ENCODE measurements at places on chromosomes 16 and 17. TPM values are rescaled to one million over a fixed set of nuclear protein-coding genes. Genes with fewer than 3 reads are reported as not detected.

DNA sequence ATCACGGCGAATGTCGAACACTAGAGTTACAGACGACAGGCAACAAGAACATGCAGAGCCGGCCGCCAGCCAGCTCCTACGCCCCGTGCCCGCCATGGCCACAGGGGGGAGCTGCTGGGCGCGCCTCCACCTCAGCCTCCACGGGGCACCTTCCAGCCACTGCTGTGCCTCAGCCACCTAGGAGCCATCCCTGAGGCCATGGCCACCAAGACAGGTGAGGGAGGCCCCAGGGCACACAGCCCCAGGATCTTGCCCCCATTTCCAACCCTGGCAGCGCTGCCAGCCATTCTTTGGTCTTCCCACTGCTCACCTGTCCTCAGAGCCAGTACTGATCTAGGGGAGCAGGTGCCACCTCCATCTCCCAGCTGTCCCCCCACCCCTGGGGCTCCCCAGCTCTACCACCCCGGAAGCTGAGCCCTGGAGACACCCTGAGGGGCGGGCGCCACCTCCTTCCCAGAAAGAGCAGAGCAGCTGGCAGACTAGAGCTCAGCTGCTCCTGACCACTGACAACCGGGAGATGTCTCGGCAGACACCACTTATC, 11.8 kb downstream of the GNPTG start:
- no peaks in the 10 kb centered on the region for H3K27me3 ChIP-seq
- peak; percentile 79 for DNase-seq

DNA sequence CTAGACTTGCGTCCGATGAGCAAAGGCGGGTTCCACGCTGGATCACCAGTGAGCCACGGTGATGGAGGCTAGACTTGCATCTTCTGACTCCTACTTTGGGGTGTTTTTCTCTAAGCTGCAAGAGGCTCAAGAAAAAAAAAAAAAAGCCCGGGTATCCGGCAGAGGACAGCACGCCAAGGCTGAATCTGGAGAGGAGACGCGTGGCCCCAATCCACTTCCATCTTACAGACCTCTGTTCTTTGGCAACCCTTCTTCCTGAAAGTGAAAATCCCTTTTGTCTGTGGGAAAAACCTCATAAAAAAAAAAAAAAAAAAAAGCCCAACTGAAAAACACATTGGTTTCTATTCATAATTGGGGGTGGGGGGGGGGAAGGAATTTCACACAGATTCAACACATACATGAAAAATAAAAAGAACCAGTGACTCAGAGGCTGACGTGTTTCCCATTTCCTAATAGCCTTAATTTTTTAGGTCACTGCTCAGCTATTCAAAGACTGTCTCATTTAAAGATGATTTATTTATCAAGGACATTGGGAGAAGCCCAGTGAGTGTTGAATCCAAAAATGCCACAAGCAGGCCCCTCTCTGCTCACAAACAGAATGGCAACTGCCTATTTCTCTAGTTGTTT, 258.3 kb downstream of the FOXL1 start:
- H3K36me3 ChIP-seq, result no peaks in the 10 kb centered on the region
- DNase-seq, result no peak
- no peaks in the 10 kb centered on the region for H3K4me1 ChIP-seq
- no peak overlapping the region for H3K27ac ChIP-seq
- no peak overlapping the region for H3K4me3 ChIP-seq

GRCh38 chr16:47359478-47359877, 101.4 kb downstream of the ITFG1 start:
- no peak for DNase-seq
- no peak overlapping the region for H3K27ac ChIP-seq
- no peaks in the 10 kb centered on the region for H3K27me3 ChIP-seq
- H3K4me3 ChIP-seq, result no peak overlapping the region

DNA sequence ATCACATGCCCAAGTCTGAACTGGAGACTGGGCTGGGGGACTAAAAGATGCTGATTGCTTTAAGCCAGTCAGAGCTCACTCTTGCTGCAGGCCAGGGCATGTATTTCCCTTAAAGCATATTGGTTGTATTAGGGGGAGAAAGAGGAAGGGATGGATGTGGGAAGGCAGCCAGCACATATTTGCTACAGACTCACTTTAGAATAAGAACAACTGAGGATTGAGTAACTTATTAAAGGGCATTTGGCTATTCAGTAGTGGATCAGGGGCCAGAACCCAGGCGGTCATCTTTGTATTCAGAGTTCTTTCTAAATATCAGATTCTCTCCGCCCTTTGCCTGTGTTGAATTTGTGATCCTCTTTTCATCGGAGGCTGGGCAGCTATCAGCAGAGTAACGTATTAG, 231.7 kb downstream of the HAPSTR1 start:
- H3K36me3 ChIP-seq, result no peaks in the 10 kb centered on the region
- H3K27ac ChIP-seq, result no peak overlapping the region
- H3K4me3 ChIP-seq, result no peak overlapping the region
- H3K27me3 ChIP-seq, result no peaks in the 10 kb centered on the region
- H3K4me1 ChIP-seq, result peaks cover 16% of the 10 kb centered on the region
- no peak for DNase-seq

DNA sequence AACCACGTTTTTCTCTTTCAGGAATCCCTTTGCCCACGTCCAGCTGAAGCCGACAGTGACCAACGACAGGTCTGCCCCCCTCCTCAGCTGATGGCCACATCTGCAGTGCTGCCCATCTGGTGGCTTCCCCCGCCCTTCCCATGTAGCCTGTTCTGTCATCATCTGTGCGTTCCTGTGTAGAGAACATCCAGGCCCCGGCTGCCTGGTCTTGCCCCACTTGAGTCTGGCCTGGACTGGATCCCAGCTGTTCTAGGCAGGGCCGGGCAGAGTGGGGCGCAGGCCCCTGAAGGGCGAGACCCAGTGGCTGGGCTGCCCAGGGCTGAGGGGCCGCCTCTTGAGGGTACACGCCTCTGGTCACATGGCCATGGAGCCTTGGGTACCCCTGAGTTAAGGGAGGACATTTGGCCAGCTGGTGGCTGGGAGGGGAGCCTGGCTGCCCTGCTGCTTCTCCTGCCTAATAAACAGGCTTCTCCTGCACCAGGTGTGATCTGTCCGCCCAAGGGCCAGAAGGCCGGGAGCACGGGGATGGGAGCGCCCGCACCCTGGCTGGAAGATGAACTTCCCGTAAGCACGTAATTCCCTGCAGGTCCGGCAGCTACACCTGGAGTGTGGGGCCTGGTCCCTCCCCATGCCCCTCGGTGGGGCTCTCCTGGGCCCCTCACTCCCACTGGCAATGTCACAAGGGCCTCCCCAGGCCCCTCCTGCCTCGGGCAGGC, 49.4 kb upstream of the PVALEF start:
- no peaks in the 10 kb centered on the region for H3K4me1 ChIP-seq
- no peaks in the 10 kb centered on the region for H3K27me3 ChIP-seq
- H3K27ac ChIP-seq, result no peak overlapping the region
- no peaks in the 10 kb centered on the region for H3K36me3 ChIP-seq
- no peak overlapping the region for H3K4me3 ChIP-seq

- H3K36me3 ChIP-seq, result no peaks in the 10 kb centered on the region
- H3K27ac ChIP-seq, result no peak overlapping the region
- no peak for DNase-seq
- no peaks in the 10 kb centered on the region for H3K4me1 ChIP-seq
- no peaks in the 10 kb centered on the region for H3K27me3 ChIP-seq
These were observed 11.9 kb downstream of the SPNS2 start for GRCh38 chr17:4510618-4510941.

GRCh38 chr17:3924512-3925350, 8.5 kb upstream of the P2RX1 start:
- H3K27me3 ChIP-seq, result no peaks in the 10 kb centered on the region
- H3K36me3 ChIP-seq, result no peaks in the 10 kb centered on the region
- H3K4me3 ChIP-seq, result no peak overlapping the region
- DNase-seq, result no peak
- H3K4me1 ChIP-seq, result no peaks in the 10 kb centered on the region

Gene EPOP
- 1.7 TPM for total RNA-seq

Gene AATK
- 2.3 TPM for total RNA-seq

DNA sequence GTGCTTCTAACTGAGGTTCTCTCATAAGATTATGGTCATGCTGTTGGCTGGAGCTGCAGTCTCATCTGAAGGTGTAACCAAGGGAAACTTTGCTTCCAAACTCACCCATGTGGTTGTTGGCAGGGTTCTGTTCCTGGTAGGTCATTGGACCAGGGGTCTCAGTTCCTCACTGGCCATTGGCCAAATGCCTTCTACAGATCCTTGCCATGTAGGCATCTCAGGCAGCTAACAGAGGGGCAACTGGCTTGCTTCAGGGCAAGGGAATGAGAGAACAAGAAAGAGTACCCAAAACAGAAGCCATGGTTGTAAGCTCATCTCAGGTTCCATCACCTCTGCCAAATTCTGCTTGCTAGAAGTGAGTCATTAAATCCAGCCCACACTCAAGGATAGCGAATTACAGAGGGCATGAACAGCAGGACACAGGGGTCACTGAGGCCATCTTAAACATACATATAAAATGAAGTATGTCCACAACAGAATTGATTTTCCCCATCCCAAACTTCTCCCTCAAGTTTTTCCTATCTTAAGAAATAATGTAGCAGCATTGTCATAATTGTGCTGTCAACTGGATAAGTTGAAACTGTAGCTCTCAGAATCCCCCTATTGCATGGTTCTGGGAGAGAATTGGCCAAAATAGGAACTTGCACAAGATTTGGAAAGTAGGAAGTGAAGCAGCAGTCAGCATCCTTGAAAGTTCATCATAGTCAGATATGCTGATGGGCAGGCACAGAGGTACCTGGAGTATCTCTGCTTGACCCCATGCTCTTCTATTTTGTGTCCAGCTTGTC, 42.4 kb upstream of the CES5A start:
- H3K27ac ChIP-seq, result no peak overlapping the region
- H3K4me3 ChIP-seq, result no peak overlapping the region
- H3K27me3 ChIP-seq, result no peaks in the 10 kb centered on the region
- DNase-seq, result no peak
- H3K4me1 ChIP-seq, result no peaks in the 10 kb centered on the region

Gene PRCD
- total RNA-seq, result 0.38 TPM

DNA sequence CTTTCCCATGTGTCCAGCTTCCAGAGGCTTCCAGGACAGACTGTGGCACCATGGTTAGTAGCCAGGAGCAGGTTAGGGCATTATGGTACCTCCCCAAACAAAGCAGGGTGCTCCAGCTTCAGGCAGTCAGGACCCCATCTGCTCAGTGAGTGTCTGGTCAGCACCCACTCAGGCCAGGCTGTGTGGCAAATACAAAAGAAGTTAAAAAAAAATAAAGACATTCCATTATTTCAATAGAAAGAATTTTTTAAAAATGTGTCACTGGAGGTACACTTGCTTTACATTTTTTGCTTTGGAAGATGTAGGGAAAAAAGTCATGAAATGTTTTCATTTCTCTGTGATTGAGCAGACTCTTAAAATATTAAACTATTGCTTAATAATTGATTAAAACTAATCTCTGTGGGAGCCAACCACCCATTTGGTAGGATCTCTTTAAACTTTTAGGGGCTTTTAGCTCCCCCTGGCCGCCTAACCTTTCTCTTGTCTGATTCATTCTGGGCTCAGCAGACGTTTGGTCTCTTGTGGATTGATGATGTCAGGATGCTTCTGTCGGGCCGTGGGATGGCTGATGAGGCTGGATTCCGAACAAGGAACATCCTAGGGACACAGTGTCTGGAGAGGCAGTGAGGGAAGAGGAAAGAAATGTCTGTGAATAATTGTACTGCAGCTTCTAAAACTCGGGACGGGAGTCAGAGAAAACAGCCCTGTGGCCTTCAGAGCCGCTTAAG, 28.4 kb upstream of the NPTX1 start:
- H3K4me1 ChIP-seq, result no peaks in the 10 kb centered on the region
- no peaks in the 10 kb centered on the region for H3K27me3 ChIP-seq
- H3K4me3 ChIP-seq, result no peak overlapping the region
- no peak for DNase-seq

Gene REXO5
- total RNA-seq, result 6.9 TPM

Gene TBC1D3I
- total RNA-seq, result not detected

DNA sequence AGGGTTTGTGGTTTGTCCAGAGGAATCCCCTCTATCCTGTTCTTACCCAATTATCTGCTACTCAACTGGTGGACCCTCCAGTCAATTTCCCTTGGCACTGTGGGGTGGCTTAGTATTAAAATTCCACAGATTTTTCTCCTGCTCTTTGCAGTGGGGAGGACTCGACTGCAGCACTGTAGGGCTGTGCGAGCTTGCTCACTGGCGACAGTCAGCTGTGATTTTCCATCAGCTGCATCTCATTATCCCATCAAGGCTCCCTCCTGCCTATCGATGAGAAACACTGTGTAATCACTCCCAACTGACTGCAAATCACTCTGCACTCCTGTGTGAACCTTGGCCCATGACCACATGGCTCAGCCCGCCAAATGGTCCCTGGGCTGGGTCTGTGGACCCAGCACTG, 90.5 kb upstream of the MAF start:
- H3K4me3 ChIP-seq, result no peak overlapping the region
- no peak overlapping the region for H3K27ac ChIP-seq
- H3K4me1 ChIP-seq, result no peaks in the 10 kb centered on the region
- H3K27me3 ChIP-seq, result no peaks in the 10 kb centered on the region
- DNase-seq, result no peak

- H3K27me3 ChIP-seq, result no peaks in the 10 kb centered on the region
- no peak overlapping the region for H3K4me3 ChIP-seq
- no peak for DNase-seq
These were observed 20.2 kb upstream of the MON1B start for GRCh38 chr16:77170805-77171204.

GRCh38 chr16:7505495-7505894, 172.8 kb downstream of the RBFOX1 start:
- H3K4me1 ChIP-seq, result peaks cover 3% of the 10 kb centered on the region
- H3K27ac ChIP-seq, result no peak overlapping the region
- DNase-seq, result no peak

Gene WNT9B
- total RNA-seq, result 0.62 TPM

Gene NPTX1
- 20.1 TPM for total RNA-seq

GRCh38 chr17:32933881-32934280, 5.9 kb downstream of the TMEM98 start:
- H3K36me3 ChIP-seq, result peaks cover 10% of the 10 kb centered on the region
- DNase-seq, result no peak
- H3K27me3 ChIP-seq, result peaks cover 3% of the 10 kb centered on the region
- H3K4me1 ChIP-seq, result peaks cover 22% of the 10 kb centered on the region
- H3K4me3 ChIP-seq, result no peak overlapping the region

Gene OTOA
- total RNA-seq, result 0.17 TPM

Gene PDF
- 48.7 TPM for total RNA-seq

DNA sequence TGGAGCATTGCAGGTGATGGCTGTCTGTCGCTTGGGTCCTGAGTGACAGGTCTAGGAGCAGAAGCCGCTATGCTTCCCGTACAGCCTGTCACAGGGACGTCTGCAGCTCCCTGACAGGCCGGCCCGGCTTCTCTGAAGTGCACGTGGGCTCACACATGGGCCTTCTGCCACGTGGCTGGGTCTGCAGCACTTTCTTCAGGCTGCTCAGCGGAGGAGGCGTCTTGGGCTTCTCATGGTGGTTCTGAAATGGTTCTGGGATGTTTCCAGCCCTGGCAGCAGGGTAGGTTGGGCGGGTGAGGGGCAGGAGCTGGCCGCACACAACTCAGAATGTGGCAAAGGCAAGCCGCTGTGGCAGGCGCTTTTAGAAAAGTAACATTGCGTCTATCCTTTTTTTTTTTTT, 80.3 kb upstream of the ZNF750 start:
- no peaks in the 10 kb centered on the region for H3K27me3 ChIP-seq
- no peak overlapping the region for H3K4me3 ChIP-seq
- H3K27ac ChIP-seq, result no peak overlapping the region
- no peak for DNase-seq
- H3K36me3 ChIP-seq, result 0 out of 2 replicates have a peak, but pooled peaks cover 11% of the 10 kb centered on the region

GRCh38 chr16:75559564-75560372, 3.7 kb upstream of the TMEM231 start:
- 0 out of 2 replicates have a peak overlapping the region, but pooled peaks have one; percentile 25 for H3K4me3 ChIP-seq
- H3K36me3 ChIP-seq, result no peaks in the 10 kb centered on the region
- H3K27ac ChIP-seq, result peak overlapping the region; percentile 24
- H3K27me3 ChIP-seq, result no peaks in the 10 kb centered on the region

Gene SBK1
- total RNA-seq, result 68.1 TPM

Gene LITAFD
- total RNA-seq, result not detected

Gene C16orf92
- not detected for total RNA-seq

Gene TBC1D3H
- not detected for total RNA-seq

All from GM23338 (cell line).